Adrenal gland (tissue), 19 donors: ENCODE measurements at places on chromosomes 16 and 17. TPM values are rescaled to one million over a fixed set of nuclear protein-coding genes. Genes with fewer than 3 reads are reported as not detected.

DNA sequence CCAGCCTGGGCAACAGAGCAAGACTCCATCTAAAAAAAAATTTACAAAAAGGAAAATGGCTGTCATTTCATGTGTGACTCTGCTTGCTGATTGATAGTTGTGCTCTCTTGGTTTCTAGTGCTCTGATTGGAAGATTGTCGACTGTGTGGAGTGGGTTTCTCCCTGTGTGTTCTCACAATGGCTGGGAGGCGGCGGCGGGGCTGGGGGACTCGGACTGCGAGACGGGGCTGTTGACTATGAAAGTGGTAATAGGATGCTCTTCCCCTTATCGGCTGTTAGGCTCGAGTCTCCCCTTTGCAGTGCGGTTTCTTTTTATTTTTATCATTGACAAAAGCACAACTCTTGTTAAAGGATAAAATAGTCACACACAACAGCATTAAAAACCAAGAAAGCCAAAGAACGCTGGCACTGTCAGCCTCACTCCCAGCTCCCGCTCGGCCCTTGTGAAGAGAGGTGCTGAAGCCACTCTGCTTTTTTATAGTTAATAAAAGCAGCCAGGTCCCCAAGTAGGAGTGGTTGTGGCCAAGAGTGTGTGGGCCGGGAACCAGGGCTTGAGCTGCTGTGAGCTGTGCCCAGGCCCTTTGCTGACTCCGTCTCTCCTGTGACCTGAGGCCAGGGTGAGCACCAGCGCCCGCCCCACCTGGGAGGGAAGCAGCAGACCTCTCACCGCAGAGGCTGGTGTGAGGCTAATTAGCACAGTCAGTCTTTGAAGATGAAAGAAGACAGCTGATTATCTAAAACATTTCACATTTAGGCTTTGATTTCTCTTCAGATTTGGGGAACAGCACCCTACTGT, 36.5 kb downstream of the TBCD start:
- no peaks in the 10 kb centered on the region for H3K36me3 ChIP-seq
- no peaks in the 10 kb centered on the region for H3K4me1 ChIP-seq
- H3K4me3 ChIP-seq: no peak overlapping the region
- no peaks in the 10 kb centered on the region for H3K27me3 ChIP-seq
- DNase-seq: no peak

DNA sequence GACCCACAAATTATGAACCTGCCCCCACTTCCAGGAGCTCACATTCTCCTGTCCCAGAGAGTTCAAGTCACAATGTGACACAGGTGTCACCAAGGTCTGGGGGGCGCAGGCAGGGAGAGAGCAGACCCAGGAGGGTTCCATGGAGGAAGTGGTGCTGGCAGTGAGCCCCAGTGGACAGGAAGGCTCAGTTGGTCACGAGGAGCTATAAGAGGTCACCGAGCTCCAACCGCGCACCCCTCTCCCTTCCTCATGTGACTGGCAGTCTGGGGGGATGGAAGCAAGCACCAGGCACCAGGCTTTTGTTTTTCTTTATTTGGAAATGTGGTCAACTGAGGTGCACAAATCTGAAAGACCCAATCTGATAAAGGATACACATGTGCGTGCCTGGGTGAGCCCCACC, 2.5 kb downstream of the ITGAD start:
- no peak overlapping the region for H3K27ac ChIP-seq
- H3K4me1 ChIP-seq: no peaks in the 10 kb centered on the region
- no peaks in the 10 kb centered on the region for H3K27me3 ChIP-seq
- peak; percentile 27 for DNase-seq
- H3K36me3 ChIP-seq: no peaks in the 10 kb centered on the region

DNA sequence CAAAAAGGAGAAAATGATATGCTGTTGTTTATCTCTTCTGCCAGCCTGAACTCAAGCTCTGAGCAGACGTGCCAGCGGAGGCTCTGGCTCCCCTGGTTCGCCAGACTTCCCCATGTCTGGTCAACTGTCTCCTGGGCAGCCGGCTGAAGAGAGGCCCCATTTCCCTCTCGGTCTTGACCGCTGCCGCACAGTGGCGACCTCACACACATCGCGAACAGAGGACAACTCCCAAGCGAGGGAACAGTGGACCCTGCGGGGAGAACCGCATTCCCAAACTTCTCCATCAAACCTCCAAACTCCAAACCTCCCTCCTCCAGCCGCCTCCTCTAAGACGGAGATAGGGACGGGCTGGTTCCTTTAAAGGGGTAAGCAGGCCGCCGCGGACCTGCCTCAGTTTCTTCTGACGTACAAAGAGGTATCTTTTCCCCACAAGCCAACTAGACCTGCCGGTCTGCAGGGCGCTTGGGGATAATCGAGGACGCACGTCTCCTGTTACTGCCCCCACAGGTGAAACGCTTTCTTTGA, 24.9 kb upstream of the RFFL start:
- peaks cover 15% of the 10 kb centered on the region for H3K4me1 ChIP-seq
- peak; percentile 60 for DNase-seq
- peak overlapping the region; percentile 87 for H3K27ac ChIP-seq
- peak overlapping the region; percentile 1 for H3K4me3 ChIP-seq
- no peaks in the 10 kb centered on the region for H3K36me3 ChIP-seq

CHST4 gene
- 1.9 TPM for total RNA-seq
